ENCODE measurements at places on chromosomes 3 and 15.

GRCh38 chr3:127855246-127855645 is 32.9 kb upstream of the MGLL start:
- DNase-seq, result no peak

DNA sequence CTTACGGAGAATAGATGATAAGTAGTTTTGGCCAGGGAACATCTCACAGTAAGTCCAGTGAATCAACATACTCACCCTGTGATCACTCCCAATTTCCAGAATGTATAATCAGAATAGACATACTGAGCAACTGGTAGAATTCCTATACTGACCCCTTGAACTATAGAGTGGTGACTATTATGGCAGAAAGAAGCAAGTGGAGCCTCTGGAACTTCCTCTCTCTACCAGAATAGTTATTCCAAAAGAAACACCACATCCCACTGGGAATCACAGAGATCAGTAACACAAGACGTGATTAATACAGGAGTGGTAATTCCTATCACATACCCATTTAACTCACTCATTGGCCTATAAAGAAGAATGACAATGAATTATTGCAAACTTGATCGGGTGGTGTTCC is 50.1 kb upstream of the TRIM42 start:
- DNase-seq, result no peak

- no peak for DNase-seq
These were observed 28.9 kb downstream of the GRAMD1C start for GRCh38 chr3:113867506-113867905.

DNA sequence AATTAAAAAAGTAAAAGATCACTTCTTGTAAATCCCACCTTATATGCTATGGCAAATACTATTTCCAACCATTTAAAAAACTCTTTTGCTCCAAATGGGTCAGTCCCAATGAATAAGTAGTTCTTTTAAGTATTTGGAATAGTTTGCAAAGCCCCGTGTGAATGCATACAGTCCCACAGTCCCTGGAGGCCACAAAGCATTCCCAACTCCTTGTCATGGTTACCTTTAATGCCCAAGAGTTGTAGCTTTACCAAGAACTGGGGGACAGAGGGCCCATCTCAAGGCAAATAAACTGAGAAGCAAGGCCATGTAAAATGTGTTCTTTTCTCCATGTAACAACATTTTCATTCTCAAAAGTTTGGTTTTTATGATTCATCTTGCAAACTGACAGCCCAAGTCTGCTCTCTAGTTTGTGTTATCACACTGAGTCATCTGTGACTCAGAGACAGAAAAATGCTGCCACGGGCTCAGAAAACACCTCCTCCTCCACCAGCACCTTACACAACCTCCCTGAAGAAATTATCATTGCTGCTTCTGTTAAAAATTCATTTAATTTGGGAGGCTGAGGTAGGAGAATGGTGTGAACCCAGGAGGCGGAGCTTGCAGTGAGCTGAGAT is 336.2 kb downstream of the ERC2 start:
- DNase-seq, result peak; percentile 25

DNA sequence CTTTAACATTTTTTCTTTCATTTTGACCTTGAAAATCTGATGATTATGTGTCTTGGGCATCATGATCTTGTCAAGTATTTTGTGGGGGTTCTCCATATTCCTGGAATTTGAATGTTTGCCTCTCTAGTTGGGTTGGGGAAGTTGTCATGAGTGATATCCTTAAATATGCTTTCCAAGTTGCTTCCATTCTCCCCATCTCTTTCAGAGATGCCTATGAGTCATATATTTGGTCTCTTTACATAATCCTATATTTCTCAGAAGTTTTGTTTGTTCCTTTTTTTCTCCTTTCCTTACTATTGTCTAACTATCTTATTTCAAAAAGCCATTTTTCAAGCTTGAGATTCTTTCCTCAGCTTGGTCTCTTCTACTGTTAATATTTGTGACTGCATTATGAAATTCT is 69.0 kb upstream of the CCDC80 start:
- no peak for DNase-seq

Data from activated CD4-positive, alpha-beta T cell treated with anti-CD3 and anti-CD28 coated beads for 48 hours (primary cell).